ENCODE measurements at places on chromosomes 5 and 9. TPM values are rescaled to one million over a fixed set of nuclear protein-coding genes. Genes with fewer than 3 reads are reported as not detected.
A peak's percentile ranks its signal among the peaks of the same experiment; 100 is the strongest.

DNA sequence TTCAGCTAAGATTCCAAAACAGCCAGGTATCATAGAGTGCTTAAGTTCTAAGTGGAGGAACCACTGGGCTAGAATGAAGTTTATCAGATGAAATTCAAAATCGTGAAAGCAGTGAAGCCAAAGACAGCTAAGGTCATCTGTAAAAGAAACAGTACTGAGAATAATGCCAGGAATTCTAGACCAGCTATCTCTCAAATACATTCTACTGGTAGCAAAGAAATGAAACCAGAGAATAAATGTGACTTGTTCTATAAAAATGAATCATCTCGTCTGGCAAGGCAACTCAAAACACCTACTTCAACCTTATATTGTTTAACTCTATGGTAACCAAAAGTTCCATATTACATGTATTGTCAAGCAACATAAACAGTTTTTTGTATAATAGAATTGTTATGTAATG, 51.3 kb upstream of the RGMB start:
- H3K4me3 ChIP-seq = no peak overlapping the region
- H3K27ac ChIP-seq = no peak overlapping the region
- H3K27me3 ChIP-seq = no peaks in the 10 kb centered on the region
- peaks cover 40% of the 10 kb centered on the region for H3K36me3 ChIP-seq

- peaks cover 6% of the 10 kb centered on the region for H3K4me1 ChIP-seq
- H3K27ac ChIP-seq = no peak overlapping the region
- peak; percentile 89 for DNase-seq
- peak overlapping the region; percentile 53 for H3K4me3 ChIP-seq
These were observed 1.0 kb upstream of the TSLP start for GRCh38 chr5:111070272-111071134.

The CFAP77 gene
- 2.2 TPM for total RNA-seq

- peaks cover 4% of the 10 kb centered on the region for H3K4me1 ChIP-seq
- no peaks in the 10 kb centered on the region for H3K27me3 ChIP-seq
- DNase-seq = no peak
- H3K27ac ChIP-seq = no peak overlapping the region
- no peak overlapping the region for H3K4me3 ChIP-seq
- no peaks in the 10 kb centered on the region for H3K36me3 ChIP-seq
These were observed 18.2 kb downstream of the GLIS3 start for GRCh38 chr9:4281676-4282075.

DNA sequence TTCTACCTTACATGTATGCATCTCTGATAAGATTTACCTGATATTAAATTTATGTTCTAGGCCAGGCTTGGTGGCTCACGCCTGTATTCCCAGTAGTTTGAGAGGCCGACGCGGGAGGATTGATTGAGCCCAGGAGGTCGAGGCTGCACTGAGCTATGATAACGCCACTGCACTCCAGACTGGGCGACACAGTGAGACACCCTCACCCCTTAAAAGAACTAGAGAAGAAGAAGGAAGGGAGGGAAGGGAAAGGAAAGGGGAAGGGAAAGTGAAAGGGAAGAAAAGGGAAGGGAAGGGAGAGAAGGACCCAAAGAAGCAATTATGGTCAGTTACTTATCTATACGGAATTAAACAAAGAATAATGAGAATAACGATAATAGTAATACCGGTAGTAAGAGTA, 1.2 kb upstream of the RFK start:
- peaks cover 20% of the 10 kb centered on the region for H3K36me3 ChIP-seq
- H3K4me1 ChIP-seq = no peaks in the 10 kb centered on the region
- H3K27me3 ChIP-seq = no peaks in the 10 kb centered on the region
- no peak overlapping the region for H3K27ac ChIP-seq

DNA sequence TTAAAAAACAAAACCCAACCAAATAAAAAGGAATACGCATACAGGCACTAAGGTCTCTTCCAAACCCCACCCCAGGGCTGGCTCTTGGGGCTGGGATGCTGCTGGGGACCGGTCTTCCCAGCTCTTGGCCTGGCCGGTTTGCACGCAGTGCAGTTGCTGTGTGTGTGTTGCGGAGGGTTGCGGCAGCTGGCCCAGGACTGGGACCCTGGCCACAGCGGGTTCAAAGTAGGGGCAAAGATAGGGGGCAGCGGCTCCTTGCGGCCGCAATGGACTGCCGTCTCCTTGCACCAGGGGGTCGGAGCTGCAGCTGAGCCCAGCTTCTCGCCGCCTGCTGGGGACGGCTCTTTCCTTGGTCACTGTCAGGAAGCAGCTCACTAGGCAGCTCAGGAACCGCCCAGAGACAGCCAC, 5.0 kb downstream of the DMRT3 start:
- H3K36me3 ChIP-seq = no peaks in the 10 kb centered on the region
- peak; percentile 78 for DNase-seq
- no peak overlapping the region for H3K27ac ChIP-seq
- peaks cover 99% of the 10 kb centered on the region for H3K27me3 ChIP-seq

DNA sequence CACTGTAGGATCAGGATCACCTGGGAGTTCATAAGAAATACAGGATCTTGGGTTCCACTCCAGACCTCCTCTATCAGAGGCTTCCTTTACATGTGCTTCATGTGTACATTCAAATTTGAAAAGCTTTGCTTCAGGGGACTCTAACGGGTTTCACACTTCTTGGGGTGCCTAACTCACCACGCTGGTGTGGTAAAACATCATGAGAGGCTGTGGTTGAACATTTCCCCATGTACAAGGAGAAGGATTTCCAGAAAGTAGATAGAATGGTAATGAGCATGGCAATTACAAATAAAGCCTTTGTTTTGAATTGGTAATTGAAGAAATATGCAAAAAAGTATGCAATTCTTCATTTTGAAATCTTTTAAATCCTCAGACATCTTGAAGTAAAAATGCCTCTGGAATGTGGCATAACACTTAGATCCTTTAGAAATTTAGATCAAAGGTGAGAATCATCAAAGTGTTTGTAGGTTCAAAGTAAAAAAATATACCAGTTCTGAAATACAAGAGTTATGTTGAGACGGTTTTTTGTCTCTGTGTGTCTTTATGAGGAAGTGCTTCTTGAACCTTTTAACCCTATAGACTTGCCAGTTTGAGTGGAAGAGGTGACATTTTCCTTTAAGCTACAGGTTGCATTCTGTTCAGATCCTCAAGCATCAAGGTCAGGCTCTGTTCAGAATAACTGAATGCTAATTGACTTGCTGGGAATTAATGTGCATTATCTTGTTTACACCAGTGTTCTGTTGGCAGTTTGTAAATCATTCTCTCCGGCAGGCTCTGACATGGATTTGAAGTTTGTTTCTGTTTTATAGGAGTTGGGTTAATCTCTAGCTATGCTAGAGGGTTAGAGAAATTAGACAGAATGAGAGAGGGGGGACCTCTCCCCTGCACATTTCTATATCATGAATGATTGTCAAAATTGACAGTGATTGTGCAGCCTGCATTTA, 415.3 kb downstream of the MAN2A1 start:
- no peaks in the 10 kb centered on the region for H3K27me3 ChIP-seq
- H3K4me3 ChIP-seq = no peak overlapping the region
- DNase-seq = no peak
- no peaks in the 10 kb centered on the region for H3K36me3 ChIP-seq
- H3K27ac ChIP-seq = no peak overlapping the region

GRCh38 chr9:21326526-21327139, 8.6 kb downstream of the KLHL9 start:
- H3K27me3 ChIP-seq = no peaks in the 10 kb centered on the region
- no peaks in the 10 kb centered on the region for H3K4me1 ChIP-seq
- peaks cover 51% of the 10 kb centered on the region for H3K36me3 ChIP-seq
- H3K27ac ChIP-seq = no peak overlapping the region
- H3K4me3 ChIP-seq = no peak overlapping the region
- DNase-seq = no peak

The CA9 gene
- total RNA-seq = 1.8 TPM

DNA sequence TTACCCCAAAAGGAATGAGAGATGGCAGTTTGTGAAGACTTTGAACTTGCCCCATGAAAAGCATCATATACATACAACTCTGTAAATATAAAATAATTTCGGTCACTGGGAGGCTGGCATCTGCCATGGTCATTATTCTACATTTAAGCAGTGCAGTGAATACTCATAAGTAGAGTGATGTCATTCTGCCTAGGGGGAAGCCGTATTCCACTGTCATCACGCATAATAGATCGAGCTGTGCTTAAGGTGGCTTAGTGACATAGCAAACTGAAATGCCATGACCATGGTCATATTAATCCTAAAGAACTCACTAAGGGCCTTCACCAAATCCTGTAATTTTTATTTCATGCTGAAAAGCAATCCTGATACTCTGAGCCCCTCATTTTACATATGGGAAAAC, 42.4 kb upstream of the NR4A3 start:
- H3K4me1 ChIP-seq = no peaks in the 10 kb centered on the region
- no peaks in the 10 kb centered on the region for H3K27me3 ChIP-seq
- no peak overlapping the region for H3K27ac ChIP-seq

GRCh38 chr5:3122985-3123762, 371.7 kb upstream of the IRX2 start:
- H3K36me3 ChIP-seq = no peaks in the 10 kb centered on the region
- H3K4me1 ChIP-seq = peaks cover 45% of the 10 kb centered on the region
- peak overlapping the region; percentile 56 for H3K27ac ChIP-seq
- peak; percentile 59 for DNase-seq
- peak overlapping the region; percentile 37 for H3K4me3 ChIP-seq
- H3K27me3 ChIP-seq = no peaks in the 10 kb centered on the region

- no peaks in the 10 kb centered on the region for H3K4me1 ChIP-seq
- no peaks in the 10 kb centered on the region for H3K27me3 ChIP-seq
- DNase-seq = peak; percentile 95
These were observed 2.5 kb upstream of the ZNF608 start for GRCh38 chr5:124748687-124749594.

The JAKMIP2 gene
- 15.5 TPM for total RNA-seq

DNA sequence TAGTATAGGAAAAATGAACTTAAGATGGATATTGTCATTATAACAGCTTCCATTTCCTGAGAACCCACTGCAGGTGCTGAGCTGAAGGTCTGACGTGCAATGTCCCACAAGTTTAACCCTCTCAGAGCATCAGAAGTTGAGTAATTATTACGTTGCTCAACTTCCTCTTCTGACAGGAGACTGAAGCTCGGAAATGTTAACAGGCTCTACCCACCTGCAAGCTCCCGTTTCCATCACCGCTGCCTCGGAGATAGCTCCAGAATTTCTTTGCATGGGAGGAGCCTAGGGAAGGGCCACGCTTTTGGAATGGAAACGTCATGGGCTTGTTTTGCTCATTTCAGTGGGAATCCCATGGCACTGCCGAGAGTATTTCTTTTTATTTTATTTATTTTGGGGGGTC, 1.0 kb upstream of the NTMT1 start:
- H3K4me3 ChIP-seq = no peak overlapping the region
- peaks cover 18% of the 10 kb centered on the region for H3K27me3 ChIP-seq
- peaks cover 16% of the 10 kb centered on the region for H3K36me3 ChIP-seq
- DNase-seq = no peak
- H3K4me1 ChIP-seq = no peaks in the 10 kb centered on the region
